CD4-positive, alpha-beta T cell treated with Interleukin-1 beta for 1 hour (primary cell): ENCODE measurements at places on chromosomes 5 and 9.

- DNase-seq: peak; percentile 72
Measured at GRCh38 chr9:137077010-137077747, at the start of gene UAP1L1. UAP1L1 (plus strand) TSS chr9:137077517; CDS start chr9:137077533, 16 bp downstream.

- DNase-seq: peak; percentile 51
Measured at GRCh38 chr9:5352637-5353248, 13.1 kb upstream of the RLN1 start.

DNA sequence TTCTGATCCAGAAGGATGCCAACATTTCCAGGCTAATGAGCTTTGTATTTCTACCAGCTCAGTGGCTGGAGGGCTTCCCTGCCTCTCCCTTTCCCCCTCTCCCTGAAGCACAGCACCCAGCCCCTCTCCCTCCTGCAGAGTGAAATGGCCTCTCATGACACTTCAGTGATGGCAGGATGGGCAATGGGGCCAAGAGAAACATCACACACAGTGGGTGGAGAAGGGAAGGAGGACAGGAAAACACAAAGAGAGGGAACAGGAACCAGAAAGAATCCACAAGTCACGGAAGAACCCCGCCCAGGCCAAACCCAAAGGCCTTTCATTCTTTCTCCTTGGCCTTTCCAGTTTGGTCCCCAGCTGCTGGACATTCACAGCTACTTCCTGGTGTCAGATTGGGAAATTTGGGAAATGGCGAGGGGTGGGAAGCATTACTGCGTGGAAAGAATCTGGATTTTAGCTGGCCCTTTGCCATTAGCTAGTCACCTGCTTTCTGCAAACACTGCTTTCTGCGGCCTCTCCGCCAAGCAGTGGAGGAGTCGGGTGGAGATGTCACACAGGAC, 82.6 kb downstream of the GLDC start:
- DNase-seq: no peak

DNA sequence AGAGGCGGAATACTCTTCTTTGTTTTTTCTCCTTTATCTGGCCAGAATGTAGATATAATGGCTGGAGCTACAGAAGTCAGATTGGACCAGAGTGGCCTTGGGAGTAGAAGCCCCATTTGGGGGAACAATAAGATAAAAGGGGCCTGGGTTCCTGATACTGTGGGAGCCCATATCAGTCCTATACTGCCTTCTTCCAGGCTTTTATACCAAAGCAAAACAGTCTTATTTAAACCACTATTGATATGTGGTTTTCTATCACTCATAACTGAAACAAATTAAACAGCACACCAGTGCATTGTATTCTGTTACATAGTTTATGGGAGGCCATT, 14.3 kb downstream of the SPAAR start:
- DNase-seq: no peak

- no peak for DNase-seq
Measured at GRCh38 chr5:142262683-142263082, 62.1 kb downstream of the SPRY4 start.

- no peak for DNase-seq
Measured at GRCh38 chr5:146395193-146395592, 51.9 kb upstream of the TCERG1 start.

DNA sequence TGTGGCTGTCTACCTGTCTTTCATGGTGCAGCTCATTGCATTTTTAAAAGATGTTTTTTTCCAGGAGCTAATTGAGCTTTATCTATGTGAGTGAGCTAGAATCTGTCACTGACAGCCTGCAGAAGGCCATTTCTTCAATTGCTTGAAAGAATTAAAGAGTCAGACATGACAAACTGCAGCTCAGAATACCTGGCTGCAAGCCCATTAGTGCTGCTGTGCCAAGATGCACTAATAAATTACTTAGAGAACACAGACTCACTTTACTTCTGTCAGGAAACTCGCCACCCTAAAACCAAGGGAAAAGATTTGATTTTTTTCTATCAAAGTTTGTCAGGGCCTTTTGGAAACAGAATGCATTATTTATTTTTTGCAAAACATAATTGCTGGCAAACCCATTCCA, 368.3 kb downstream of the CAAP1 start:
- no peak for DNase-seq

DNA sequence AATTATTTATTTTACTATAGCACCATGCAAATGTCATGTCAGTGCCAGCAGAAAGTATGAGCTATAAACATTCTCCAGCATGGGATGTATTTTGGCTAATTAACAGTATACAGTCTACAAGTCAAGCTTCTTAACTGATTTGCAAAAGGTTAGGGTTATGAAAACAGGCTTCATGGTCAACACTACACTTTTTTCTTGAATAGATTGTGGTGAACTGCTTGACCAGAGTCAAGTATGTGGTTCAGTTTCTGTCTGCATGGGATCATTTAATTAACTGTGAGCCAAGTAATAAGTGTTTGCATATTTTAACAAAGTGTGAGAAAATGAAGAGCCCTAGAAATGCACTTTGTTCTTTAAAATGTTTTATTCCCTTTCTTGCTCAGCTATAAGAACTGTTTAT, 14.5 kb upstream of the GNAQ start:
- DNase-seq: no peak

- DNase-seq: no peak
Measured at GRCh38 chr9:116468369-116468768, 218.7 kb upstream of the TRIM32 start.

- no peak for DNase-seq
Measured at GRCh38 chr9:136059321-136059791, 35.7 kb downstream of the NACC2 start.

GRCh38 chr5:33736510-33736909, 155.3 kb downstream of the ADAMTS12 start:
- DNase-seq: no peak

- no peak for DNase-seq
Measured at GRCh38 chr5:137730336-137730735, 5.6 kb downstream of the KLHL3 start.

- DNase-seq: no peak
Measured at GRCh38 chr5:143374496-143375217, 28.8 kb downstream of the NR3C1 start.

DNA sequence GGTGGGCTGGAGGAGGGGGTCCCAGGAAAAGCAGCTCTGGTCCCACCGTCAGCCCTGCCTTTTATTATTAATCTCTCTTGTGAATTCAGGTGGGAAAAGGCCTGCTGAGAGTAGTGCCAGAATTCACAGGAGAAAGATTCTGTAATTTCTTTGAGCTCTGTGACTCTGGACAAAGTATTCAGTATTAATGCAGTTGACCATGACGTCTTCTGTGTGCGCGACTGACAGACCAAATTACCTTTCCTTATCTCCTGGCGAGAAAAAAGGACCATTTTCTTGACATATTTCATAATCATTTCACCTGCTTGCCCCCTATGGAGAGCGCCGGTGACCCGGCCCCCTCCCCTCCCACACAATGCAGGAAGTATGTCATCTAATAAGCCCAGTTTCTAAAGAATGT, 26.8 kb upstream of the GRHPR start:
- DNase-seq: no peak

- no peak for DNase-seq
Measured at GRCh38 chr9:91207397-91207728, 154.4 kb downstream of the AUH start.

DNA sequence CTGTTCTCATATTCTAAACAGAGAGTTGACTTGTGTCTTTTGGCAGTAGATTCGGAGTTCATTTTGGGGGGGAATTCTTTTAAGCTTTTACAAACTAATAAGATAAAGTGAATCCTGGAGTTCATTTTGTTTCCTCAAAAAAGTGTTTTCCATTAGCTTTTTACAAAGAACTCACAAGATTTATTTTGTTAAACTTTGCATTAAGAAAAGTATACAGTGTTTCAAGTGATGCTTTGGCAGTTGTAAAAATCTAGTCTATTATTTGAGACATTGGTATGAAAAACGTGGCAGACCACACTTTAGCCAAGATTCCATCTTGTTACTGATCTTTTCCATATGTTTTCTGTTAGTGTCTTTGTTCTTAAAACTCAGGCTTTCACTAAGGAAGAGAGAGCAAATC, 1.2 kb upstream of the OMD start:
- DNase-seq: no peak

GRCh38 chr9:84480071-84480470, 139.5 kb upstream of the SLC28A3 start:
- no peak for DNase-seq

GRCh38 chr9:6052293-6052919, 37.0 kb upstream of the RANBP6 start:
- no peak for DNase-seq

DNA sequence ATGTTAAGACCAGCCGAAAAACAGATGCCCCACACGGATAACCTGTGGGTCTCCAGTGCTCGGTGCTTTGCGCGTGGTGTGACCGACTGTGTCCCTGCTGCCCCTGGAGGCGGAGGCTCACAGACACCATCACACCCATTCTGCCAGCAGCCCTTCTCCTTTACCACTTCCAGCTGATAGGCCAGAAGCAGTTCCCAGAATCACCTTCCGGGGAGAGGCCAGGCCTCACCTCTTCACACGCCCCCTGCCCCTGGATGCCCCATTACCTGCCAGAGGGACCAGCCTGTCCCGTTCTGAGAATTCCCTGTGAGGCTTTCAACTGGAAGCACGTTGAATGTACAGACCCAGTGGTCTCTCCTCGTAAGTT, 21.6 kb upstream of the LRRC14B start:
- DNase-seq: no peak

- DNase-seq: no peak
Measured at GRCh38 chr9:127877566-127877998, at the start of gene AK1. AK1 (minus strand) TSS chr9:127877675; CDS start chr9:127874617, 3,058 bp downstream.

- no peak for DNase-seq
Measured at GRCh38 chr9:124875501-124875900, 13.6 kb downstream of the ARPC5L start.
